ENCODE measurements at places on chromosomes 16 and 17.

GRCh38 chr16:71479420-71479819, 9.7 kb downstream of the ZNF19 start:
- H3K36me3 ChIP-seq, result peaks cover 15% of the 10 kb centered on the region
- no peak for DNase-seq
- H3K4me3 ChIP-seq, result no peak overlapping the region

DNA sequence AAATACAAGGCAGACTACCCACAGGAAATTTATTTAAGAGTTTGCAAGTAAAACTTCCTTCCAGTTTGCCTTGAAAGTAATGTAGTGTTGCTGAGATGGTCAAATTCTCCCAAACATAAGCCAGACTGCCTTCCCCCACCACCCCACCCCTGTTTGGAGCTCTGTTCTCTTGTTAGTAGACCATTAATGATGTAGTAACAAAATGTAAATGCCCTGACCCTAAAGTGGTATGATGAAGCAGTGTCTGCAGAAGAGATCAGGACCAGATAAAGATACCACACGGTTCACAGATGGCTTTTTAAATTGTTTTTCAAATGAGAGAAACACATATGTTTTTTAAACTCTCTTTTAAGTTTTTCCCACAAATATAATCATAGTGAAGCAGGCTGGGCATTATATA, 136.4 kb upstream of the TMEM97 start:
- H3K27ac ChIP-seq, result no peak overlapping the region
- no peak overlapping the region for H3K4me3 ChIP-seq
- H3K4me1 ChIP-seq, result no peaks in the 10 kb centered on the region
- DNase-seq, result no peak

DNA sequence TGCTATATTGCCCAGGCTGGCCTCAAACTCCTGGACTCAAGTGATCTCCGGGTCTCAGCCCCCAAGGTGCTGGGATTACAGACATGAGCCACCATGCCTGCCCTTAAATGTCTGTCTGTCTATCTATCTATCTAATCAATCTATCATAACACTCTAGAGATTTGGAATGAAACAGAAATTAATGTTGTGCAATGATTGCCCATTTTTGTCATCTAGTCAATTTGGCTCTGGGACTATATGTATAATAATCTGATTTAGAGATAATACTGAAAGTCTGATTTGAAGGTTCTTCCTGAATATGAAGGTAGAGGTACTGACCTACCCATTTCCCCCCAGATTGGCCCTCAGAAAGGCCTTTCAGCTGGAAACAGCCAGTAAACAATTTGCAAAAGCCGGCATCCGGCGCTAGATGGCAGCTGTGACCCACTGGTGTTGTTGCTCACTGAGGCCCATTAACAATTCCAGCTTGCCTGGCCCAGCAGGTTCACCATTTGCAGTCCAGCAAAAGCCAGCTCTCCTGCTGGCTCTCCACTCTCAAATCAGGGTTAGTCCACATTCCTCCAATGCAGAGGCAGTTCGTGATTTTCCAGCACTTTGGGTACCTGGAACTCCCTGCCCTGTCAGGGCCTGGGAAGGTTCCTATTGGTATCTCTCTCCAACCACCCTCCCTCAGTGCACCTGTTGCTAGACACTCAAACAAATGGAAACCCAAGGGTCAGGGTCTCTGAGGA, 22.9 kb upstream of the C16orf87 start:
- no peaks in the 10 kb centered on the region for H3K36me3 ChIP-seq
- DNase-seq, result no peak
- no peaks in the 10 kb centered on the region for H3K27me3 ChIP-seq
- no peak overlapping the region for H3K4me3 ChIP-seq
- H3K4me1 ChIP-seq, result peaks cover 9% of the 10 kb centered on the region

- no peaks in the 10 kb centered on the region for H3K4me1 ChIP-seq
- H3K36me3 ChIP-seq, result no peaks in the 10 kb centered on the region
- H3K4me3 ChIP-seq, result no peak overlapping the region
- H3K27ac ChIP-seq, result no peak overlapping the region
These were observed 18.5 kb downstream of the PLLP start for GRCh38 chr16:57265850-57266530.

DNA sequence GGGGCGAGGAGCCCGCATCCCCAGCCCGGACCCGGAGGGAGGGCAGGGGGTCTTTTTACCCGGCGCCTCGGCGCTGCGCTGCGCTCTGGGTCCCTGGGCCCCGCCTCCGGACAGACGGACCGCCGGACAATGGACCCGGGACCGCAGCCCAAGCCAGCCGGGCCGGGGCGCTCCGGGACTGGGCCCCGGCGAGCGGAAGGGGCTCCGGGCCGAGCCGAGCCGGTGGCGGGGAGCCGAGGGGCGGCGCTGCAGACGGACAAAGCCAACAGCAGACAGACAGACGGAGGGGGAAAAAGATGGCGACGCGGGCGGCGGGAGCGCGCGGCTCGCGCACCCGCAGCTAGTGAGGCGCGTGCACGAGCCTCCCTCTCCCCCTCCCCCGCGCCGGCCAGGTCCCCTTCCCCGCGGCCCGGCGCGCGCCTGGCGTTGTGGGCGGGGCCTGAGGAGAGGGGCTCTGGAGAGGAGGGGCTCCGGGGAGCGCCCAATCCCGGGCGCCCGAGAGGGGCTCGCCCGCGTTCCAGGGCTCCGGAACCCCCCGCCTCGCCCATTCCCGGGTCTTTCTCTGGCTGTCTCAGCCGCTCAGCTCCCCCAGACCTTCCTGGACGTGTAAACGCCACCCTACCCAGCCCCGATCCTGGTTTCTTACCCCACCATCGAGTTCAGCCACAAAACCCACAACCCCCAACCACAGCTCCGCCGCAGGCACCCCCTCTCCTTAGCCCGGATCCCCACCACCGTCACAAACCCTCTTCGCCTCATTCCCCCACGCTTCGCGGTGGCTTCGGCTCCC, at the start of gene ZNF821:
TSS of gene ZNF821 (minus strand) at position 334 of the 790 bp plus-strand sequence. CDS start 4,236 bp downstream, outside the sequence.
- DNase-seq, result no peak
- H3K36me3 ChIP-seq, result peaks cover 5% of the 10 kb centered on the region
- no peaks in the 10 kb centered on the region for H3K27me3 ChIP-seq
- peak within 1 kb of the TSS; percentile 93 for H3K27ac ChIP-seq

DNA sequence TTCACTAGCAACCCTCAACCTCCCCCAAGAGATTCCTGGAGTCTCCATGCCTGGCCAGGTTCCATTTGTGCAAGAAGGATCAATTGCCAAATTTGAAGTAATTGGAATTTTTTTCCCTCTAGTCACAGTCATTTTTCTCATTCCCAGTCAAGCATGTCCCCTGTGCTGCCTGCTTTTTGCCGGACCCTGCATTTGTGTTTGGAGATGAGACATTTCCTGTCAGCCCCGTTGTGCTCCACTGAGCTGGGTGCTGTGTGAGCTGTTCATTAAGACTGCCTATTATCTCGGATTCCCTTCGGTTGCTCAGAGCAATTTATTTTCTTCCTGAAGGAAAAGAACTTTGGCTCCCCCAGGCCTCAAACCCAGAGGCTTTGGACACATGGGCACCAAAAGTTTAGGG, 201.0 kb upstream of the NLRP1 start:
- H3K4me3 ChIP-seq, result no peak overlapping the region
- DNase-seq, result no peak
- H3K4me1 ChIP-seq, result no peaks in the 10 kb centered on the region
- no peaks in the 10 kb centered on the region for H3K36me3 ChIP-seq

DNA sequence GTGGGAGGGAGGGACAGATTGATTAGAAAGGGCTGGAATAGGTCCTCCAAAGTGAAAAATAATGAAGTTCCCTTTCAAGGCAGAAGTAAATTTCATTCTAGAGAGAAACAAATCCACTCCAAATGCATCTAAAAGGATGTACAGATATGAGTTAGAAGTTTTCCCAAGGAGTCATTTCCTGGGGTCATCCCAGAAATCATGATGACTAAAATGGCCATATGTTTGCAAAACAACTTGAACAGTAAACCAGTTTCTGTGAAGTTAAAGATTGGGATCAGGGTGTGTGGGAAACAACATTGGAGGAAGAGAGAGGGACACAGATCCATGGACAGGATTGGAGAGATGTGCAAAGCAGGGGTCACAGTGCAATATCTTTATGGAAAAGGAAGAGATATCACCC, 32.5 kb upstream of the ARHGAP44 start:
- peaks cover 63% of the 10 kb centered on the region for H3K36me3 ChIP-seq
- no peaks in the 10 kb centered on the region for H3K4me1 ChIP-seq
- H3K27me3 ChIP-seq, result no peaks in the 10 kb centered on the region
- DNase-seq, result no peak

DNA sequence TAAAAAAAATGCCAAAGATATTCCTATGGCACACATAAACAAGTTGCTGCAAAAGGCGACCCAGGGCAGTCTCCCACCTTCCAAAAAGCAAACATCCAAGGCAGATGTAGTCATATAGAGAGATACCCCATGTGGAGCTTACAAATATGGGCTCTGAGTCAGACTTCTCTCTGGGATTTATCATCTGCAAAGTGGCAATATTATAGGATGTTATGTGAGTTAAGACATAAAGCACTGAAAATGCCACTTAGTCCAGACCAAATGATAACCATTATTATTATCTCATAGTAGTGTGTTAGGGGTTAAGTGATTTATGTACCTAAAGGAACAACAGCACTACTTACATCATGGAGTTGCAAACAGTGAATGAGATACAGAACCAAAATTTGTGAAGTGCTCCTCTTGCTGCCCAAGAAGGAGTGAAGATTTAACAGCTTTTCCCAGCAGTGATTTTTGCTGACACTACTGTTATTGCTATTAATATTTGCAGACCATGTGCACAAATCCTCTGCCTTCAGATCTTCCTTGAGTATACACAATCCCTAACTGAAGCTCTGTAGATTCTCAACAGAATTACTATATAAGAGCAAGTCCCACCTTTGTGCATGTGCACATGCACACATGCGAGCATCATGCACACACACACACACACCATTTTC, 560.0 kb upstream of the SALL1 start:
- H3K27ac ChIP-seq, result no peak overlapping the region
- H3K36me3 ChIP-seq, result no peaks in the 10 kb centered on the region
- no peaks in the 10 kb centered on the region for H3K27me3 ChIP-seq
- no peaks in the 10 kb centered on the region for H3K4me1 ChIP-seq
- no peak overlapping the region for H3K4me3 ChIP-seq

DNA sequence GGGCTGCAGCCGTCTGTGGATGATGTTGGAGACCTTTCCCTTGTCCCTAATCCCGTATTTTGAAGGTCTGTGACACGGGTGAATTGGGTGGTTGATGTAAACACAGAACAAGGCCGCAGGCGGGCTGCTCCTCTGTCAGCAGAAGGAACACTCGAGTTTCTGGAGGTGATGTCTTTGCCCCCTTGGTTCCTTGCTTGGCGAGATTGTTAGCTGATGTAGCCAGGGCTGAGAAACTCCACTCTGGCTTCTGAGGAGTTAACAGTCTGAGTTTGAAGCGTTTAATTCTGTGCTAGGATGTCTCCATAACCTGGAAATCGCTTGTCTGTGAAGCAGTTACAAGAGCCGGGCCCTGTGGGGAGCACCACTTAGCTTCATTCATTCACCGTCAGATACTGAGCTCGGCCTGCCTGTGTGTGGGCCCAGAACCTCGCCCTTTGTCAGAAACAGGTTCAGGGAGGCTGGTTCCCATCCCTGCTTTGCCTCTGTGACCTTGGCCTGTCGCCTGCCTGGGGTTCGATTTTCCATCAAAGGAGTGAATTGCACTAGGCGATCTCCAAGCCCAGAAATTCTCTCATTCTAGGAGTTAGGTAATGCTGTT, 1.3 kb downstream of the MAPK8IP3 start:
- no peaks in the 10 kb centered on the region for H3K27me3 ChIP-seq
- H3K27ac ChIP-seq, result peak overlapping the region; percentile 96
- peaks cover 10% of the 10 kb centered on the region for H3K4me1 ChIP-seq
- no peaks in the 10 kb centered on the region for H3K36me3 ChIP-seq

DNA sequence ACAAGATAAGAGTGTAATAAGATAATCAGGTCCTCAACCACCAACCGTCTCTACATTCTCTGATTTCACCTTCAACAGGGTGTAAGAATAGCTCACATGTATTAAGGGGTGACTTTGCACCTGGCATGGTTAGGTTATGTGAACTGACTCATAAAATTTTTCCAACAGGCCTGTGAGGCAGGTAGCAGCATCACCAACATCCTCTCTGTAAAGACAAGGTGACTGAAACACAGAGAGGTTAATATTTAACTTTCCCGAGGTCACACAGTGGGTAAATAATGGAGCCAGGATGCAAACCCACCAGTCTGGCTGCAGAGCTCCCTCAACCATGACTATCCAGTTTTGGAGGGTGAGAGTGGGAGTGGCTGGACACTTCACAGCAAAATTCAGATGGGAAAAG, 317.2 kb downstream of the C16orf95 start:
- H3K36me3 ChIP-seq, result no peaks in the 10 kb centered on the region
- no peak overlapping the region for H3K27ac ChIP-seq
- H3K4me1 ChIP-seq, result no peaks in the 10 kb centered on the region
- H3K27me3 ChIP-seq, result no peaks in the 10 kb centered on the region
- DNase-seq, result no peak
- H3K4me3 ChIP-seq, result no peak overlapping the region

DNA sequence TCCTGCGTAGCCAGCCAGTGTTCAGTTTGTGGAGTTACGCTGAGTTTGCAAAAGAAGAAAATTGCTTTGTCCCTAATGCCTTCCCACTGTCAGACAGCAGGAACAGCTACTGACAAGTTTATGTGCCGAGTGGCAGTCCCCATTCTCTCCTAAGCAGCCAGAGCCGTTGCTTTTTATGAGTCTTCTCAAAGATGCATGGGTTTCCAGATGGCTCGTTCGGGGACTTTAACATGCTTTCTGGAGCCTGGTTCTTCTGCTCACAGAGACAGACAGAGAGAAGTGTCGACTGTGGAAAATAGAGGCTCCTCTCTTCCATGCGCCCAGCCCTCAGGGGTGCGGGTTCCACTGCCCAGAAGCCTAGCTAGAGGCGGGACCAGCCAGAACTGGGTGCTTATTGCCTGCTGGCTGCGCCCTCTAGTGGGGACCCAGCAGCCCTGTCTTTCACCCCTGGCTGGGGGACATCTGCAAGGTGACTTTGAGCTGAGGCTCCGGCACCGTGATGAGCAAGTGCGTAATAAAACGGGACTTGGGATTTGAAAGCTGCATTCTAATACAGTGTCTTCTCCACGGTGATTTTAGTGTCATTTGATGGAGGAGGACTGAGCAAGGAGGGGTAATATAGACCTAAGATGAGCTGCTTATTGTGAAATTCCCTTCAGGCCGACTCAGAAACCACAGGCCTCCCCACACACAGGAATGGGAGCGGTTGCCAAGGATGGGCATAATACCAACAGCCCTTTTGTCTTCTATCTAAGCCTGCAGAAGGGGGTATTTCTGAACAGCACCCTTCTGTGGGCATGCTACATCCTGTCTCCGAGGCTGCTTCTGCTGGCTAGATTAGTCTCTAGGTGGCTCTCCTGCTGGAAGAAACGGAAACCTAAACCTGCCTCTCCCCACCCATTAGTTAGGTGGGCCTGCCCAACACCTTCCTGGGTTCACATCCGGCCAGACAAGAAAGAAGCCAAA, 73.1 kb downstream of the CCDC182 start:
- DNase-seq, result peak; percentile 18
- no peaks in the 10 kb centered on the region for H3K27me3 ChIP-seq
- H3K36me3 ChIP-seq, result no peaks in the 10 kb centered on the region
- H3K4me3 ChIP-seq, result no peak overlapping the region

- no peak overlapping the region for H3K4me3 ChIP-seq
- no peaks in the 10 kb centered on the region for H3K36me3 ChIP-seq
- no peak for DNase-seq
- no peaks in the 10 kb centered on the region for H3K4me1 ChIP-seq
- H3K27me3 ChIP-seq, result no peaks in the 10 kb centered on the region
These were observed 57.9 kb downstream of the AKAP1 start for GRCh38 chr17:57142925-57143324.

Data from thoracic aorta (tissue), 2 donors.